ENCODE measurements at places on chromosomes 6 and 20.

GRCh38 chr6:126439040-126439439 lies 99.1 kb downstream of the CENPW start:
- DNase-seq, result no peak

DNA sequence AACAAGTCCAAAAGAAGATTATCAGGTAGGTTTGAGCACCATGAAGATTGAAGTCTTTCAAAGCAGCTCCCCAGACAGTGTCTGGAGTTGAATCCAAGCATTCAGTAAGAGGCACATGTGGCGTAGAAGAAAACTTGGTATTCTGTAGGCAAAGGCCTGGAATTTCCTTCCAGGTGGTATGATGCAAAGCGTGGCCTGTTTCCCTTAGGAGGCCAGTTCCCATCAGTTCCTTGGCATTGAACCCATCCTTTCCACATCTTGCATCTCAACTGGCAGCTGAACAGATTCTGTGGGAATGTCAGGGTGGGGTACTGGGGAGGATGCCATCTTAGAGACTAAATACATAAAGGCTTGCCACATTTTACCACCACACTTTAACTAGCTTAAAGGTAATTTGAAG lies 516.0 kb downstream of the BTBD3 start:
- no peak for DNase-seq

GRCh38 chr20:1375515-1375914 lies 17.3 kb downstream of the FKBP1A start:
- no peak for DNase-seq

DNA sequence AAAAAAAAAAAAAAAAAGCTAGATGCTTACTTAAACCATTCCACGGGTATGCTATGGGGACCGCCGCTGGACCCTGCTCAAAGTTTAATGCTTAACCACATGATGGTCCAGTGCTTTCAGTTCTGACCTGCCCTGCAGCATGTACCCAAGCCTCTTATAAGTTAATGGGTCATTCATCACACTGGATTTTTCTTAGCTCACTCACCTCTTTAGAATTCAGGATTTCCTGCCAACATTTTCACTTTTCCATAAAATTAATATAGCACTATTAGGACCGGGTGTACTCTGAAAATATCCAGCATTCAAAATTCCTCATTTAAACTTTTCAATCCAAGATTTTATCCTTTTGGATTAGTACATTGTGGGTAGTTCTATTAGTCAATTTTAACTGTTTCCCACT lies 140.8 kb downstream of the ALDH8A1 start:
- no peak for DNase-seq

DNA sequence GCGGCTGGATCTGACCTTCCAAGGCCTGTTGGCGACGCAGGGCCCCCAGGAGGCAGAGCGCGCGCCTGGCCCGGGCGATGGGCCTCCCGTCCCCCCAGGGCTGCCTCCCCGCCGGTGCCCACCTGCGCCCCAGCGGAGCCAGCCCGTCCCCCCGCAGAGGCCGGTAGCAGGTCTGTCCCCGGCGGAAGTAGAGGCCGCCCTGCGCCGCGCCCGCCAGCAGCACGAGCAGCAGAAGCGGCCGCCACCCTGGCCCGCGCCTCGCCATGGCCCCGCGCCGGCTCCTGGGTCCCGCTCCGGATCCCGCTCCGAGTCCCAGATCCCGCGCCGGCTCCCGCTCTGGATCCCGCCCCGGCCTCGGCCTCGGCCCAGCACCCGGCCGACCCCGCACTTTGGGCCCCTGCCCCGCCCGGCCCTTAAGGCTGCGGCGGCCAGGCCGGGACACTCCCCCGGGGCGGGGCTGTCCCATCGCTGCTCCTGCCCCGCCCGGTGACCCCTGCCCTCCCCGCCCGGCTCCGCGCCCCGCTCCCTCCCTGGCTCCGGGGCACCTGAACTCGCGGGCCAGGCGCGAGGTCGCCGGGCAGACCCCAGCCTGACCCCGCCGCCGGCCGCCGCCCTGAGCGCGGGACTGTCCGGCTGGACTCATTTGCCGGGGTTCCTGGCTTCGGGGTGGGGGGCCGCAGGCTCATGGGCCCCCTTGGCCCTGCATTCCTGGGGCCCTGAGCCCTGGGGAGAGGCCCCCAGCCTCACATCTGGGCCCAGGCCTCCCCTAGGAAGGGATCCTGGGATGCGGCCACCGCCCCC lies at the start of gene CTSZ:
Gene CTSZ, minus strand, starts transcription at position 391 of the 801 bp plus-strand sequence. Its CDS starts 126 bp downstream, at position 265.
- peak; percentile 36 for DNase-seq

- no peak for DNase-seq
Observed at GRCh38 chr6:39465539-39465938, 143.0 kb upstream of the KCNK16 start.

DNA sequence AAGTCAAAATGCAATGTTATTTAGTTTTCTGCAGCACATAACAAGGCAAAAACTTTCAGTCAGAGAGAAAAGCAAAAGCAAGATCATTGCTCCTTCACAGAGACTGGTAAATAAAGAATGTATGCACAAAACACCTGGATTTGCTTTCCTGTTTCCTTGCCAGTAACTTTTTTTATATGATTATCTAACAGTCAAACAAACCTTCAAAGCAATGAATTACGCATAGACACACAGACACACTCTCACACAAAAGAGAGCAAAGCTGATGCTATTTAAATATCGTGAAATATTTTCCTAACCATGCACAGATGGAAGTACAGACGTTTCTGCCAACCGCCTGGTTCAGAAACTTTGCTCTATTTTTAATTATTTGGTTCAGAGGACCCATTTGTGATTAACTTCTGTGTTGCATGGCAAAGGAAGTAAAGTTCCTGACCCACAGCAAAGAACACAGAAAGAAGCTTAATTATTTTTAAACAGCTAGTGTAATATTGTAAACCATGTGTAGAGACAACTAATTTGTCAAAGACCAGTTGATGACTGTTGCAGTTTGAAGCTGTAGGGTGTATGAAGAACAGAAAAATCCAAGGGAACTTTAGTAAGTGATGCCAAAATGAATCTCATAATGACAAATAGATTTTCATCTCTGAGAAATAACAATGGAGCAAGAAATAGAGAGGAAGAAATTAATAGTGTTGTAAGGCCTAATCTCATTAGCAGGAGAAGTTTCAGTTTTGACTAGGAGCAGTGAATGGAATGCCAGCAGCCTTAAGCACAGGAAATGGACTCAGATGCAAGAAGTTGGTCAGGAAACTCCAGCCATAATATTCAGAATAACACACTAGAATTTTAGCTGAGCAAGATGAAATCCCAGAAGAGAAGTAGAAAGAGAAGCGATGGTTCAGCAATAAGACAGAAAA lies 24.1 kb downstream of the ATXN1 start:
- DNase-seq, result no peak

GRCh38 chr6:168158213-168158979 lies 79.4 kb upstream of the FRMD1 start:
- no peak for DNase-seq

- DNase-seq, result no peak
Observed at GRCh38 chr6:162620073-162620472, 107.5 kb downstream of the PRKN start.

GRCh38 chr6:132703936-132704335 lies 9.9 kb downstream of the VNN1 start:
- DNase-seq, result no peak

DNA sequence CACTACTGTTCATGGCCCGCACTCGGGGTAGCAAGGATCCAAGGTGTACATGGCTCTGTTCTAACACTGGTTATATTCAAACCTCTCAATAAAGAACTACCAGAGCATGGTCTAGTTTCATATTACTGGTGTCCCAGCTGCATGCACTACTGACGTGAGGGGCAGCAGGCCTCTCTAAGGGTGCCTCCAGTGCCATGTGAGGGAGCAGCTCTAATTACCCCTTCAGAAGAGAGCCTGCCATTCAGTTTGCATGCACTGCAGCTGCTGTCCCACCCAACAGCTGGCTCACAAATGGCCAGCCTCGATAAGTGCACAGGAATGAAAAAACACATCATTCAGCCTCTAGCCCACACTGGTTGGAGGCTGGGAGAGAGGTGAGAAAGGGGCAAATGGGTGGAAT lies 85.2 kb downstream of the SMLR1 start:
- DNase-seq, result no peak

- DNase-seq, result no peak
Observed at GRCh38 chr6:77361018-77361417, 102.3 kb downstream of the HTR1B start.

- no peak for DNase-seq
Observed at GRCh38 chr20:14415467-14415866, 78.1 kb upstream of the FLRT3 start.

GRCh38 chr6:162256361-162256760 lies 471.2 kb downstream of the PRKN start:
- no peak for DNase-seq

DNA sequence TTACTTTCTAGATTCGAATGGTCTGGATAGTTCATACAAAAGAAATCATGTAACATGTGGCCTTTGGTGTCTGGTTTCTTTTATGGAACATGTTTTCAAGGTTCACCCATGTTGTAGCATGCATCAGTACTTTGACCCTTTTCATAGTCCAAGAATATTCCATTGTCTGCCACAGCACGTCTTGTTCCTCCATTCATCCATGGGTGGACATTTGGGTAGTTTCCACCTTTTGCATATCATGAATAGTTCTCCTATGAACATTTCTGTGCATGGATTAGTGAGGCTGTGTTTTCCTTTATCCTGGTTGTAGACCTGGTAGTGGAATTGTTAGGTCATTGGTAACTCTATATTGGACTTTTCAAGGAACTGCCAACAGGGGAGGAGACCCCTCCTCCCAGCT lies 31.7 kb downstream of the GSTA3 start:
- no peak for DNase-seq

DNA sequence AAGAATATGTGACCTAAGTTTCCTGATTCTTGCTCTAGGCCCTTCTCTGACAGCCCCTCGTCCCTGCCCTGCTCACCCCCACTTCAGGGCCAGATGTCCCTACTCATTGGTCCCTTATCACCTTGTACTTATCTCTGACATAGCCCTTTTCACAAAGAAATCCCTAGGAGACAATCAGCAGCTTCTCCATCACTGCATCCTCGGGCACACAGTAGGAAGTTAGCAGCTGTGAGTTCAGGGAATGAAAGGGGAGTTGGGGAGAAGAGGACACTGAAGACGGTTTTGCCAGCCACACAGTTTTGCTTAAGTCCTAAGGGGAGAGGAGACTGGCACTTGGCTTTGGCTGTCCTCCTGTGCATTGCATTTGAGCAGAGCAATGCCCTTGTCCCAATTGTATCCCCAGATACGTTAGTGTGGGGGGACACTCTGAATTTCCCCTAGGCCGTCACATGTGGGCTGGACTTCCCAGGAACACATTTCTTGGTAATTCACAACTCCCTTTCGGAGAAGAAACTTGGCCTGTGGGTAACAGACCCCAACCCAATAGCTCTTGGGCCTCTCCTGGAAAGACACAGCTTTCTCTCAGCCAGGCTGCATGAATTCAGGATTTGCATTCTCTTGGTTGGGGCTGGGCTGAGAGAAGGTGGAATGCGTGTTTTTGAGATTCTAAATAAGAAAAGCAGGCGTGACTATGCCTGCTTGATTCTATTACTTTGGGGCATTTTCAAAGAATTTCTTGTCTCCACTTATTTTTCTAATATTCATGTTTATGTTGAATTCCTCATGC lies 177.6 kb downstream of the UST start:
- no peak for DNase-seq

DNA sequence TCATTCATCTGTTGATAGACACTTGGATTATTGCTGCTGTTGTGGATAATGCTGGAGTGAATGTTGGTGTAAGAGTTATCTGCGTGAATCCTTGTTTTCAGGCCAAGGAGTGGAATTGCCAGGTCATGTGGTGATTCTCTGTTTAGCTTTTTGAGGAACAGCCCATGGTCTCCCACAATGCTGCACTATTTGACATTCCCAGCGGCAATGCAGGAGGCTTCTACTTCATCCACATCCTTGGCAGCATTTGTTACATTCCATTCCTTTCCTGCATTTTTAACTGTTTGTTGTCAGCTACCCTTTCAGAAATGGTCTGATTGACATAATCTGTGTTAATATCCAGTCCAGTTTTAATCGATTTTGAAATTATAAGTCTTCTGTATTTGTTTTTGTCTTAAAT lies 51.7 kb upstream of the CLDN20 start:
- DNase-seq, result no peak

- DNase-seq, result no peak
Observed at GRCh38 chr6:137084865-137085617, 40.3 kb upstream of the IL20RA start.

GRCh38 chr20:49356676-49357075 lies 78.8 kb upstream of the ZNFX1 start:
- DNase-seq, result no peak

GRCh38 chr20:32325706-32326503 lies 32.2 kb upstream of the ASXL1 start:
- no peak for DNase-seq
